ENCODE measurements at places on chromosomes 12 and 14. TPM values are rescaled to one million over a fixed set of nuclear protein-coding genes. Genes with fewer than 3 reads are reported as not detected.

FMNL3 gene
- polyA plus RNA-seq, result 7.0 TPM

RASAL1 gene
- polyA plus RNA-seq, result 40.7 TPM

HECTD4 gene
- polyA plus RNA-seq, result 50.0 TPM

NRXN3 gene
- 2.1 TPM for polyA plus RNA-seq

FOXM1 gene
- 2.4 TPM for polyA plus RNA-seq

TMTC2 gene
- polyA plus RNA-seq, result 1.8 TPM
